Epithelial cell of proximal tubule (primary cell): ENCODE measurements at places on chromosomes 11 and 22. TPM values are rescaled to one million over a fixed set of nuclear protein-coding genes. Genes with fewer than 3 reads are reported as not detected.

- no peak for DNase-seq
These were observed 60.4 kb upstream of the CD5 start for GRCh38 chr11:61041755-61042518.

GRCh38 chr22:34814260-34815025 lies 251.5 kb upstream of the ISX start:
- DNase-seq, result peak; percentile 68

DNA sequence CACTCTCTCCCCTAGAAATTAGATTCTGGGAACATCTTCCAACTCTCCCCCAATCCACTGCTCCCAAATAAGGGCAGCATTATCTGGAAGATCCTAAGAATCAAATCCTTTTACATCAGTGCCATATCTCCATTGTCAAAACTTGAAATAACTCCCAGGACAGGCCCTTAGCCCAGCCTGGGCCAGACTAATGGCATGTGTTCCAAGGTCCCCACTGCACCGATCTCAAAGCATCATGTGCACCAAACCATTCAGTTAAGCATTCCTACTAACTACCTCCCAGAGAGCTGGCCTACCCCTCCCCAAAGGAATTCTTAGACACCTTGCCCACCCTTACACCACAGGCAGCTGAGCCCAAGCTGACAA lies 44.2 kb upstream of the POU2AF1 start:
- DNase-seq, result no peak

- DNase-seq, result no peak
These were observed 58.9 kb downstream of the CDKN1C start for GRCh38 chr11:2826679-2827056.

- no peak for DNase-seq
These were observed 30.7 kb downstream of the TOM1 start for GRCh38 chr22:35330258-35330861.

CHRDL2 gene
- not detected in 2 replicates for total RNA-seq

RIMBP3B gene
- 0.29 TPM in 1 of 2 replicates, not detected in the other for total RNA-seq

TREH gene
- total RNA-seq, result not detected in 2 replicates

OR51E2 gene
- not detected in 2 replicates for total RNA-seq

OR8D4 gene
- total RNA-seq, result not detected in 2 replicates

ZNF280B gene
- 2.4 and 3.3 TPM in 2 replicates for total RNA-seq
